Nephron progenitor cell (in vitro differentiated cells): ENCODE measurements at places on chromosomes 4 and X.
A peak's percentile ranks its signal among the peaks of the same experiment; 100 is the strongest.

GRCh38 chrX:10098270-10098713, 58.5 kb upstream of the CLCN4 start:
- DNase-seq: no peak
- H3K36me3 ChIP-seq: peaks cover 86% of the 10 kb centered on the region
- H3K27me3 ChIP-seq: no peaks in the 10 kb centered on the region
- no peaks in the 10 kb centered on the region for H3K4me1 ChIP-seq

DNA sequence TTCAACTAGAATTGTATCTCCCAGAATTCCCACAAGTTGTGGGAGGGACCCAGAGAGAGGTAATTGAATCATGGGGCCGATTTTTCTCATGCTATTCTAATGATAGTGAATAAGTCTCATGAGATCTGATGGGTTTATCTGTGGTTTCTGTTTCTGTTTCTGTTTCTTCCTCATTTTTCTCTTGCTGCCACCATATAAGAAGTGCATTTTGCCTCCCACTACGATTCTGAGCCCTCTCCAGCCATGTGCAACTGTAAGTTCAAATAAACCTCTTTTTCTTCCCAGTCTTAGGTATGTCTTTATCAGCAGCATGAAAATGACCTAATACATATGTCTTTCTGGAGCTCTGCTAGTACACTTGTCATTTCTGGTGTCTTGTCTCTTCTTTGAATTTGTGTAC, 22.1 kb upstream of the OR13H1 start:
- H3K4me3 ChIP-seq: no peak overlapping the region
- H3K36me3 ChIP-seq: peaks cover 93% of the 10 kb centered on the region
- H3K27ac ChIP-seq: no peak overlapping the region
- no peak for DNase-seq
- no peaks in the 10 kb centered on the region for H3K4me1 ChIP-seq

GRCh38 chr4:158767451-158767850, 1.4 kb upstream of the FNIP2 start:
- peak overlapping the region; percentile 80 for H3K4me3 ChIP-seq
- H3K27me3 ChIP-seq: peaks cover 7% of the 10 kb centered on the region
- peaks cover 31% of the 10 kb centered on the region for H3K4me1 ChIP-seq

DNA sequence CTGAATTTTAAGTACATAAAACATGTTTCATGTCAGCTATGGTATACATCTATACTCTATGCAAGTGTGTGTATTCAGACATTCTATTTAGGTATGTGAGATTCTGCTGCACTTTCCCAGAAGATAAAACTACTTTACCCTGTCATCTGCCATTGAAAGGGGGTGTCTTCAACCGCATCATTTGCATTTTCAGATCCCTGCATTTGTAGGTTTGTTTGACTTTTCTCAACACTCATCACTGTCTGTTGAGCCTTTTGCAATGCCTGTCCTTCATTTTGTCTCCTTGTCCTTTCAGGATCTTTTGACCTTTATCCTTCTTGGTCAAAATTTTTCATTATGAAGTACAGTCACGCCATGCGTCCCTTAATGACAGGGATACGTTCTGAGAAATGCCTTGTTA, 103.5 kb downstream of the TMA16 start:
- no peaks in the 10 kb centered on the region for H3K4me1 ChIP-seq
- H3K27me3 ChIP-seq: no peaks in the 10 kb centered on the region
- H3K4me3 ChIP-seq: no peak overlapping the region
- H3K27ac ChIP-seq: no peak overlapping the region

- H3K4me3 ChIP-seq: no peak overlapping the region
- H3K4me1 ChIP-seq: no peaks in the 10 kb centered on the region
- peaks cover 3% of the 10 kb centered on the region for H3K27me3 ChIP-seq
- H3K27ac ChIP-seq: no peak overlapping the region
These were observed 32.9 kb upstream of the VEGFC start for GRCh38 chr4:176825586-176825985.

DNA sequence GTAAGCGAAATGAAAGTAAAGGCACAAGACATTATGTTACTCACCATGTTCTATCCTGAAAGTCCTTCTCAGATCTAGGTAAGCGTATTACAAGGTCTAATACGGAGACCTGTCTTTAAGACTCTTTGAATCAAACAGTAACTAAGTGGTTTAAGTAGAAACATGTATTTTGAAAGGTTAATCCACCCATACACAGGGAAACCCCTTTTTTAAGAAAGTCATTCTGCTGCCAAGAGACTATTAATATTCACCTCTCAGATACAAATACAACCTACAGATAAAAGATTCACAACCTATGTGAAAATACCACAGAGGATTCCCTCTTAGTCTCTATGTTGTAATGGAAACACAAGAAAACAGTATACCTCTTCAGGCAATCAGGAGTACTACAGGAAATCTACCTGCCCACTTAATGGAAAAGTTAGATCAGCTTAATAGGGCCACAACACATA, 63.2 kb upstream of the TNIP3 start:
- H3K27me3 ChIP-seq: no peaks in the 10 kb centered on the region
- no peak for DNase-seq
- no peak overlapping the region for H3K27ac ChIP-seq

- H3K27me3 ChIP-seq: peaks cover 1% of the 10 kb centered on the region
- DNase-seq: no peak
- no peak overlapping the region for H3K4me3 ChIP-seq
- no peak overlapping the region for H3K27ac ChIP-seq
- peaks cover 8% of the 10 kb centered on the region for H3K36me3 ChIP-seq
These were observed 54.0 kb downstream of the MCUB start for GRCh38 chr4:109614015-109614414.

DNA sequence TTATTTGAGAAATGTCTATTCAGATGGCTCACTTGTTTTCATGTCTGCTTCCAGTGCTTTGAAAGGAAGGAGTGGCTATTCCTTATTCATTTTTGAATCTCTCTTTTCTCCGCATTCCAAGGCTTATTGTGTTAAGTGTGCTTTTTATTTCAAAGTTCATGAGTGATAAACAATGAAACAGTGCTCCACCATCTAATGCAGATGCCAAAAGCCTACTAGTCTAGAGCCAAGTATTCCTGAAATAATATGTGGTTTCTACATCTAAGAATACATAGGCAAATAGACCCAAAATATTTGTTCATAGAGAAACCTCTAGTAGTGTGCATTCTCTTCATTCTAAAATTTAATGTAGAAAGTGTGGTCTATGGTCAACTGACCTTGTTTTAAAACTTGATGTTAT, 187.3 kb downstream of the GABRB1 start:
- no peaks in the 10 kb centered on the region for H3K36me3 ChIP-seq
- H3K4me3 ChIP-seq: no peak overlapping the region
- DNase-seq: no peak
- H3K4me1 ChIP-seq: no peaks in the 10 kb centered on the region
- no peak overlapping the region for H3K27ac ChIP-seq

- DNase-seq: no peak
- peaks cover 40% of the 10 kb centered on the region for H3K36me3 ChIP-seq
- H3K4me1 ChIP-seq: no peaks in the 10 kb centered on the region
- H3K27ac ChIP-seq: no peak overlapping the region
- H3K4me3 ChIP-seq: no peak overlapping the region
These were observed 146.3 kb downstream of the GRIA3 start for GRCh38 chrX:123330229-123330942.

- DNase-seq: no peak
- H3K4me3 ChIP-seq: no peak overlapping the region
- peaks cover 18% of the 10 kb centered on the region for H3K36me3 ChIP-seq
- no peaks in the 10 kb centered on the region for H3K27me3 ChIP-seq
- peaks cover 4% of the 10 kb centered on the region for H3K4me1 ChIP-seq
- no peak overlapping the region for H3K27ac ChIP-seq
These were observed 9.3 kb downstream of the CNKSR2 start for GRCh38 chrX:21383546-21383945.

DNA sequence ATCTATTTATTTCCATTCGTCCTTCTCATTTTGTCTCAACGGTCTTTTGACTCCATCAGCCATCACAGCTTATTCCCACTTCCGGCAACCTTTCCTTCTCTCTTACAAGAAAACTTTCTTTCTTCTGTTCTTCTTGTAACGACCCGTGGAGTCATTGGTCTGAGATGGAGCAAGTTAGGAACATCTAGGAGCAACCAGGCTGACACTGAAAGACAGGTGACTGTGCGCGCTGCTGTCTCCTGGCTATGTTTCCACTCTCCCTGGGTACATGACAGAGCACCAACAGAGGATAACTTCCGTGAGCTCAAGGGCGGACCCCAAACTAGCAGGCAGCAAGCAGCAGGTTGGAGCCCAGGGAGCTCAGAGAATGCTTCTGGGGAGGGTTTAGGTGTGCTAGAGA, 2.5 kb downstream of the FGF5 start:
- peak overlapping the region; percentile 5 for H3K4me3 ChIP-seq
- H3K27ac ChIP-seq: no peak overlapping the region
- DNase-seq: no peak

GRCh38 chr4:159248384-159249178, 145.7 kb downstream of the RAPGEF2 start:
- H3K27ac ChIP-seq: no peak overlapping the region
- DNase-seq: no peak
- H3K4me1 ChIP-seq: no peaks in the 10 kb centered on the region
- no peak overlapping the region for H3K4me3 ChIP-seq
- H3K27me3 ChIP-seq: no peaks in the 10 kb centered on the region

DNA sequence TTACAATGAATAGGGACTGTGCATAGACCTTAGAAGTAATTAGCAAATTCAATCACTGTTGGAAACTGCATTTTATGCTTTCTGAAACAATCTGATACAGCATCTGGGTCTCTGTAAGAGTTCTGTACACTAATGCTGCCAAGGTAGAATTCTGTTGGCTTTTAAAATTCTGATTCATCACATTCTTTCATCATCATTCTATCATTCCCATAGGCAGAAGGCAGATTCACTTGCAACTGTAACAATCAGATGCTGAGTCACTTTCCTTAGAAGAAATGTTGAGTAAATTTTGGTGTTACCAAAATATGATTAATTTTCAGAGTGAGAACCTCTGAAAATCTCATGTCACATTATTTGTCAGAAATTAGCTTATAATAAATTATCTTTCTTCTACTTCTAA, 267.2 kb downstream of the MAPK10 start:
- H3K27me3 ChIP-seq: no peaks in the 10 kb centered on the region
- no peak for DNase-seq
- no peak overlapping the region for H3K27ac ChIP-seq
- no peaks in the 10 kb centered on the region for H3K36me3 ChIP-seq
- H3K4me3 ChIP-seq: no peak overlapping the region

- no peak overlapping the region for H3K27ac ChIP-seq
- peak; percentile 51 for DNase-seq
- H3K27me3 ChIP-seq: peaks cover 55% of the 10 kb centered on the region
- no peaks in the 10 kb centered on the region for H3K36me3 ChIP-seq
- H3K4me3 ChIP-seq: peak overlapping the region; percentile 72
- H3K4me1 ChIP-seq: peaks cover 11% of the 10 kb centered on the region
These were observed 1.1 kb downstream of the FGFR3 start for GRCh38 chr4:1793940-1794808.

- H3K27me3 ChIP-seq: peaks cover 3% of the 10 kb centered on the region
- no peaks in the 10 kb centered on the region for H3K36me3 ChIP-seq
- H3K4me1 ChIP-seq: no peaks in the 10 kb centered on the region
- no peak overlapping the region for H3K27ac ChIP-seq
- H3K4me3 ChIP-seq: no peak overlapping the region
These were observed 328.2 kb downstream of the DKK2 start for GRCh38 chr4:106707776-106708463.

- no peaks in the 10 kb centered on the region for H3K4me1 ChIP-seq
- no peaks in the 10 kb centered on the region for H3K27me3 ChIP-seq
- no peak overlapping the region for H3K4me3 ChIP-seq
- no peaks in the 10 kb centered on the region for H3K36me3 ChIP-seq
These were observed 1712.5 kb downstream of the C4orf33 start for GRCh38 chr4:130808492-130808891.

DNA sequence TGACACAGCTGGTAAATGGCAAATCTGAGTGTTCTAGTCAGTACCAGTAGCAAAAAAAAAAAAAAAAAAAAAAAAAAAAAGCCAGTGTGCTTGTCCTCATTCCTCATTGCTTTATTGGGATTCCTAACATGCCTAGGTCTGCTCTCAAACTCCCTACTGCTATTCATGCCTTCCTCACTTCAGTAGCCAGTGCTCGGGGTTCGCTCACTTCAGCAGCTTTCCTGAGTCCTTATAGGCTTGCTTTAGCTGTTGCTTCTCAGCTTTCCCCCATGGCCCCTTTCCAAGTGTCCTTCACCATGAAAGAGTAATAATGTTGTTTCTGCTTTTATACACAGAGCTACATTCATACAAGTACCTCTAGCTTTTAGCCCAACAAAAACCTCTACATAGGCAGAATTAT, 30.8 kb downstream of the SLITRK2 start:
- no peak overlapping the region for H3K4me3 ChIP-seq
- H3K4me1 ChIP-seq: peaks cover 4% of the 10 kb centered on the region
- no peaks in the 10 kb centered on the region for H3K27me3 ChIP-seq

DNA sequence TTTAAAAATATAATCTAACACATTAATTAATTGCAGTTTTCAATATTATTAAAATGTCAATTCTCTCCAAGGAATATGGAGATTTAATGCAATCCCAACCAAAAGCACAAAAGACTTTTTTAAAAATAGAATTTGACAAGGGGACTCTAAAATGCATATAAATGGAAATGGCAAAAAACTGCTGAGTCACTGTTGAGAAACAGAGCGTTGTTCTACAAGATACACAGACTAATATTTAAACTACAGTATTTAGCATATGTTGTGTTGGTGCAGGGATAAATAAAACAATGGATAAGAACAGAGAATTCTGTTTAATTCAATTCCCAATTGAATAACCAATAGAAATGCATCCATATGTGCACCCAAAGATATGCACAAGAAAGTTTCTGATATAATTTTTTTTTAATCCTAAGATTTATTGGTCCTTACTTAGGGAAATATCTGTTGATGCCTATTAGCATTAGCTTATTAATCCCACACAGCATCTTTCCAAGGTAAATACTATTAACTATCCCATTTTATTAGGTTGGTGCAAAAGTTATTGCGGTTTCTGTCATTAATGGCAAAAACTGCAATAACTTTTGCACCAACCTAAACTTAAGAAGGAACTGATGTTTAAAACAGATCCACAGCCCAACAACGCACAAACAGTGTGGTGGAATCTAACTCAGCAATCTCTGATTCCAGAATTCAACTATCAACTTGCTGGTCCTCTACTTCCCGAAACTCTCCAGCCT, 86.8 kb upstream of the VEGFC start:
- no peak overlapping the region for H3K4me3 ChIP-seq
- H3K27ac ChIP-seq: no peak overlapping the region
- DNase-seq: no peak
- peaks cover 18% of the 10 kb centered on the region for H3K4me1 ChIP-seq
- no peaks in the 10 kb centered on the region for H3K36me3 ChIP-seq

GRCh38 chr4:42672359-42673081, 15.6 kb upstream of the ATP8A1 start:
- no peak for DNase-seq
- H3K27me3 ChIP-seq: peaks cover 3% of the 10 kb centered on the region
- H3K4me1 ChIP-seq: no peaks in the 10 kb centered on the region
- H3K36me3 ChIP-seq: no peaks in the 10 kb centered on the region
- no peak overlapping the region for H3K27ac ChIP-seq

DNA sequence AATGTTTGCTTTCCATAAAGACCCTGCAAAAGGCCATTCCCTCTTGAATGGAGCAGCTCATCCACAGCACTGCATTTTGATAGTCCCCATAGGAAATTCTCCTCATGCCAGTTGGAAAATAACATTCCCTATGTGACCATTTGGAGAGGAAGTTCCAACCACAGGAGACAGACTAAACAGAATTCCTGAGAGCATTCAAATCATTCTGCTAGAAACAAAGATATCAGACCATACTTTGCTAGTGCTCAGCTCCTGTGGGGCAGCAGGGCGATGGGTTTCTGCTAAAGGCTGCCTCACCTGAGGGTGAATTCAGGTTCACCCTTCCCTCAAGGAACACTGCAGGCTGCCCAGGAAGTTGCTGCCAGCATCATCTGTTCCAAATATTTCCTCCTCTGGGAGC, 58.8 kb downstream of the LNX1 start:
- peaks cover 34% of the 10 kb centered on the region for H3K4me1 ChIP-seq
- H3K27ac ChIP-seq: no peak overlapping the region
- H3K27me3 ChIP-seq: peaks cover 2% of the 10 kb centered on the region
- H3K4me3 ChIP-seq: no peak overlapping the region
- H3K36me3 ChIP-seq: no peaks in the 10 kb centered on the region
